ENCODE measurements at places on chromosomes 5 and 9. TPM values are rescaled to one million over a fixed set of nuclear protein-coding genes. Genes with fewer than 3 reads are reported as not detected.

WDR38 gene
- total RNA-seq: not detected

ADRA1B gene
- 2.9 TPM for total RNA-seq

PRR16 gene
- total RNA-seq: 4.8 TPM

ARHGEF37 gene
- 14.1 TPM for total RNA-seq

NIM1K gene
- 0.34 TPM for total RNA-seq

GIN1 gene
- total RNA-seq: 11.4 TPM

ZDHHC11B gene
- 32.5 TPM for total RNA-seq

CATSPER3 gene
- total RNA-seq: 0.68 TPM

PPIC gene
- total RNA-seq: 53.4 TPM

SMU1 gene
- 16.7 TPM for total RNA-seq

KCNN2 gene
- total RNA-seq: 16.8 TPM

DDX4 gene
- total RNA-seq: not detected

- DNase-seq: no peak
These were observed 116.9 kb upstream of the ARRDC3 start for GRCh38 chr5:91499943-91500531.

DNA sequence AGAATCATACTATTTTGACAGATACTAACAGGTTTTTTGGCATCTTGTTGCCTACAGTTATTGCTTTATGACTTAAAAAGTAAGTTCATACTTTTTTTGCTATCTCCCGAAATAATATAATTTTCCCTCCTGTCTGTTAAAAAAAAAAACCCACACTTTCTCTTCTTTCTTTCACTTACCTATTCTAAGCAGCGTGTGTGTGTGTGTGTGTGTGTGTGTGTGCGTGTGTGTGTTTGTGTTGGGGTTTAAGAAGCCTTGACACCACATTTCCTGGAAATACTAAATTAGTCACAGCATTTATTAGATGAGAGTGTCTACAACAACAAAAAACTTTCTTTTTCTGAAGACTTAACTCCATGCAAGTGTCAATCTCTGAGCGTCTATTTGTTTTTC is 12.4 kb downstream of the TNFAIP8 start:
- DNase-seq: no peak

- no peak for DNase-seq
These were observed 554.9 kb downstream of the PRELID2 start for GRCh38 chr5:145280214-145280613.

DNA sequence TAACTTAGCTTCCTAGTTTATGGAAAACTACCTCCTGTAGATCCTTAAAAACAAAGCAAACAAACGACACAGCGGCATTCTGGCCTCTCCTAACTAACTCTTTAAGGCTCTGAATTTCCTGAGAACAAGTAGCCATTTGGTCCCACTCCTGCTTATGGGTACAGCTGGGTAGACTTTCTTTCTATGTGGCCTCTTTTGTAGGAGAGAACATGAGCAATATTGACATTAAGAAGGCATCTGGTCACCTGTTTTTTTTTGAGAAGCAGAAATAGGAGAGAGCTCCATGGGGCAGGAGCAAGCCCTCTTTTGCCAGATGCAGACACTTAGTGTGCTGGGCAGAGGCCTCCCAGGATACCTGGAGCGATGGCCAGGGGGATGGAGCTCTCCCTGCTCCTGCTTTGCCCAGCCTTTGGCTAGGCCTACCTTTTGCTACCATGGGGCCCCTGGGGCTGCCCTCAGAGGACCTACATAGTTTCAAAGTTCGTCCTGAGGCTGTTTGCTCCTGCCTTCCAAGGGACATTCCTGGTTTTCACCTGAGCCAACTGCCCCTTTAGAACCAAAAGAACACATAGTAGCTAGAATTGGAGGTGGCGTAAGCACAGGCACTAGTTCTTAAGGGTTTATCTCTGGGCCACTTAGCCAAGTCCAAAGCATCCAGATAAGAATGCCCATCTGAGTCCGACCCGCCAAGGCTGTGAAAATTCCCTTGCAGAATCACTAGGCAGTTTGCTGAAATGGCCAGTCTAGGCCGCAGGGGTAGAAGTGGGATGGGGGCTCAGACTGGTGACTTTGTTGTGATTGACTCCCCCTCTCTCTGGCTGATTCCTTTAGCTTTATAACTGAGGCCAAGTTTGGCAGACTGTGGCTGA is 2.4 kb upstream of the STC2 start:
- DNase-seq: no peak

DNA sequence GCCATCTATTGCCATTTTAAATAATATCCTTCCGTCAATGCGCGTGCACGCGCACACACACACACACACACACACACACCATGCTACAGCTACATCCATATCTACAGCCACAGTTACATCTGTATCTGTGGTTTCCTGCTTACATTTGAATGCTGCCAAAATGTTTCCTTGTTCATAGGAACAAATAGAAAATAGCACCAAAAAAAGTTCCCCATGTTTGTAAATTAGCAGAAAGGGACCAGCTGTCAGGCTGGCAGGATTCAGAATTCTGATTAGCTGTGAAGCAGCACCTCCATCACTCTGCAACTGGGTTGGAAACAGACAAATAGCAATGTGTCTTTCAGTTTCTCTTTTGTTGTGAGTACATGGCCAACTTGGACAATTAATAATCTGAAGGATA is 601.5 kb downstream of the IRX1 start:
- no peak for DNase-seq

- no peak for DNase-seq
These were observed 413.6 kb upstream of the TNC start for GRCh38 chr9:115531410-115532125.

DNA sequence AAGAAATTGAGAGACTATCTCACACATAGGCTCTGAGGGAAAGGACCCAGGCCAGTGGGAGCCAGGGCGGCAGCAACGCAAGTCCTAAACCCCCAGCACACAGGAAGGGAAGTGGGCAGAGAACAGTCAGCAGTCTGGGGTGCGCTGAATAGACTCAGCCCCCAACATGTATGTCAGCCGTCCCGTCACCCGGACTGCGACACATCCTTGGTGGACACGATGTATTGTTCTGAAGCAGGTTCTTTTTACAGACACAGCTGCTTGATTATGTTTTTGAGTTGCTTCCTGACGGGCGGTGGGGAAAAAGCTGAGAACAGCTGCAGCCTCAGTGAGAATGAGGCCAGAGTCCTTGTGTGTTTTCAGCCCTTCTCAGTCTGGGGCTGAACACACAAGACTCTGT is 64.1 kb upstream of the CXCL14 start:
- DNase-seq: no peak

DNA sequence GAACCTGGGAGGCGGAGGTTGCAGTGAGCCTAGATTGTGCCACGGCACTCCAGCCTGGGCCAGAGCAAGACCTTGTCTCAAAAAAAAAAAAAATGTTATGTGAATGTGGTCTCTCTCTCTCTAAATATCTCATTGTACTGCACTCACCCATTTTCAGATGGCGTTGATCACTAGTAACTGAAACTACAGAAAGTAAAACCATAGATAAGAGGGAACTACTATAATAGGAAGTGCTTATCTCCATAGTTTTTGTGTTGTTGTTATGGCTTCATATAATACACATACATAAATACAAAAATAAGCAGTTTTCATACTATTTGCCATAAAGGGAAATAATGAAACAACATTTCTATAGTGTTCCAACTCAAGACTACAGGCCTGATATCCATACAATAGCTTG is 9.1 kb downstream of the IL31RA start:
- no peak for DNase-seq

GRCh38 chr5:103041071-103041676 is 78.8 kb downstream of the GIN1 start:
- DNase-seq: no peak

DNA sequence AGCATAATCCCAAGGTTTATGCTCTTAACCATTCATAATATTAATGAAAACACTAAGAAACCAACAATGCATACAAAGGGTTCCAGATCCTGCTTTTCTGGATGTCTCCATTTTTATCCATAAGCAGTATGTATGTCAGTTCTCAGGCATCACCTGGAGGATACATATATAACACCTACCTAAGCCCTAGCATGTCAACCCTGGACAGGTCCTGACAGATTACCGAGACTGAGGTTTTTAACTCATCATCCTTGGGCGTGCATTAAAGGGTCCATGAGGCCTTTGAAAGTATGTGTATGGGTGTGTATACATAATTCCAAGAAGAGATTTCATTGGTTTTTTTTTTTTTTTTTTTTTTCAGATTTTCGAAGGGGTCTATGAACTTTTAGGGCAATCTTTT is 70.6 kb downstream of the SH3TC2 start:
- DNase-seq: no peak

- no peak for DNase-seq
These were observed 210.2 kb downstream of the DAB2IP start for GRCh38 chr9:121861501-121862180.

DNA sequence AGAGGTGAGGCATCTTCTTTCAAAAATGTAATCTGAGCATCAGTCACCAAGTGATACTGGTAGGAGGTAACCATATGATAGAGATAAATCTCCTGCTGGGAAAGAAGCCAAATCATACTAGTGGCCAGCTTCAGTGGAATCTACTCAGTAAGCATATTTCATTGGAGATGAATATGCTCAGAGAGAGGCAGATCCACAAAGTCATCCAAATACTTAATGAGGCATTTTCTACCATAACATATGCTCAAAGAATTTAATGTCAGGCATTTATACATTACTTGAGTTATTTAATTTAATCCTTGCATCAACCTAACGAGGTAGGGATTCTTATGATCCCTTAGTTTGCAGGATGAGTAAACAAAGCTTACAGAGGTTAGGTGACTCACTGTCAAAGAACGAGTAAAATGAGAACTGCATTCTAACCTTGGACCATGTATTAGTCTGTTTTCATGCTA is 50.9 kb upstream of the DMRTA1 start:
- DNase-seq: no peak

DNA sequence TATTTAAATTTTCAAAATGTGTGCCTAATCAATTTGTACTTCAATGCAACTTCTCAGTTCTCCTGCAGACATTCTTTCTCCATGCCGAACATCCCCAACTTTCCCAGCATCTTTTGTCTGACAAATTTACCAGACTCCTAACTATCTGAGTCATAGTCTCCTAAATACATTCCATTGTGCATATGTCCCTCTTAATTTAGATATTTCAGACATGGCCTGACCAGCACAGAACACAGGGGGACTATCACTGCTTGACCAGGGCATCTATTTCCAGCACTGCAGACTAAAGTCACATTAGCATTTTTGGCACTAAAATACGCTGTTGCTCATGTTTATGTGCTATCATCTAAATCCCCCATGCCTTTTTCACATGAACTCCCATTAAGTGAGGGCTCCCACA is 71.9 kb downstream of the ITGA1 start:
- no peak for DNase-seq

DNA sequence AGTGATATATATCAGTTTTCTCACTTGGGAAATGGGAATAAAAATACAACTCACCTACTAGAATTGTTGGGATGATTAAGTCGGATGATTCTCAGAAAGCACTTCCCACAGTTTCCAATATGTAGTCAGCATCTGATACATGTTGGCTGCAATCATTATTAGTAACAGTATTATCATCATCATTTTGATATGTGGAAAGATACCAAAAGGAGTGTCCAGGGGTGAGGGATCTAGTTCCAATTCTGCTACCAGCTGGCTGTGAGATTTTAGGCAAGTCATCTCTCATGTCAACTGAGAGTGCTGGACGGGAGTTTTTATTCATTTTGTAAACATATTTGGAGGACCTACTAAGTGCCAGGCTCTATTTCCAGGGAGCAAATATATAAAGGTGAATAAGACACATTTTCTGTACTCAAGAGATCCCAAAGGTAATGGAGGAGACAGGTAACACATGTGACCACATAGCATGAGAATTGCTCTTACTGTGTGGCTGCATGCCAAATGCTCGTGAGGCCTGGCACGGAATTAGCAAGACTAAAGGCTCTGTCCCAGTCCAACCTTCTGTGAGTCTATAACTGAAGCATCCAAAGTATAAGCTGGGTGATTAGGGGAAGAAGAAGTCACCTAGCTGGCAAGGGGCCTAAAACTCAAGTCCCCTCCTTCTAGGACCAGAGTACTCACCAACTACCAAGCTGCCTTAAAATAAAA is 83.0 kb downstream of the GRIA1 start:
- DNase-seq: no peak

- DNase-seq: no peak
These were observed 179.0 kb upstream of the CDH9 start for GRCh38 chr5:27217155-27217956.

DNA sequence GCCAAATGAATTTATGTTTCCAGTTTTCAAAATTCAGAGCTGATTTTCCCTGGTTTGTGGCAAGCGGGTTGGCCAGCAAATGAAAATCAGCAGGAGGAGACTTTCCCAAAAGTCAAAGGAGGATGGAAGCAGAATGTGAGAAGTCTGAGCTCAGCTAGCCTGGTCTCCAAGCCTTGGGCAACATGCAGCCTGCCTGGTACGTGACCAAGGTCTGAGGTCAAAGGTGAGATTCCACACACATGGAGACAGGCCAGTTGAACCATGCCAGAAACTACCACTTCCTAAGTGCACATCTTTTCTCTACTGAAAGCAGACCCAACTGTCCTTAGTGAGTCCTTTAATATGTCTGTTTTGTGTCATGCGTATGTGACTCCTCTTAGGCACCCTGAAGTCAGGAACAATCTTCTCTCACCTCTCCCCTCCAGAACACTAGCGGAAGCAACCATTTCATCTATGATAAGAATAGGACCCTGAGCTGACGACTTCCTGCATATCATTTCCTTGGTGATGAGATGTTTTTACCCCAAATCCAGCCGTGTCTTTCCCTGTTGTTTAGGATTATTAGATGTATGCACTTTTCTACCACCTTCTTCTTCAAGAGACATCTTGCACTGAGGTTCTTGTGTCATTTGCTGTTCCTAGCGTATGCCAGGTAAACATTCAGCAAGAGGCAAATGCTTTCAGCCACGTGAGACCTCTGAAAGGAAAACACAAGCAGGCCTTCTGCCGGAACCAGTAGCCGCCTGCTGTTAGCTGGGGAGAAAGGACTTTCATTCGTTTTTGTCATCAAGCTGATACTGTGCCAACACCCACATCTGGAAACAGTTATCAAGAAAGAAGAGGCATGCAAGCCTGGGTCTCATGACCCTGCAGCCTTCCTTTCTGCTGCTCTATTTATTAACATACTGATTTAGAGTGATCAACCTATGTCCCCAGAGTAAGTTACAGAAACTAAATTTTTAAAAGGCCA is 9.7 kb upstream of the TGFBI start:
- no peak for DNase-seq

DNA sequence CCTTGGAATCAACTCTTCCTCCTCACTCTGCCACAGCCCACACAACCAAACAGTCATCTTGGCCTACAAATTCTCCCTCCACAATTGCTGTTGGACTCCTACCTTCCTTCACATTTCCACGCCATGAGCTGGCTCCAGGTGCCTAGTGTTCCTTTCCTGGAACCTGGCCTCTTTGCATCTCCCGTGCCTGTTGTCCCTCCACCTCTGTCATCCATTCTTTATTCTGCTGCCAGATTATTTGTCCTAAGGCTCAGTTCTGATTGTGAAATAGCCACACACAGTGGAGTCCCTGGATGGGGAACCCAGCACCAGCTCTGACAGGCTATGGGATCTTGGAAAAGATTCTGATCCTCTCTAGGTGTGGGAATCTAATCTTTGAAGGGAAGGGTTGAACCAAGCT is 109.1 kb upstream of the ANKH start:
- no peak for DNase-seq

DNA sequence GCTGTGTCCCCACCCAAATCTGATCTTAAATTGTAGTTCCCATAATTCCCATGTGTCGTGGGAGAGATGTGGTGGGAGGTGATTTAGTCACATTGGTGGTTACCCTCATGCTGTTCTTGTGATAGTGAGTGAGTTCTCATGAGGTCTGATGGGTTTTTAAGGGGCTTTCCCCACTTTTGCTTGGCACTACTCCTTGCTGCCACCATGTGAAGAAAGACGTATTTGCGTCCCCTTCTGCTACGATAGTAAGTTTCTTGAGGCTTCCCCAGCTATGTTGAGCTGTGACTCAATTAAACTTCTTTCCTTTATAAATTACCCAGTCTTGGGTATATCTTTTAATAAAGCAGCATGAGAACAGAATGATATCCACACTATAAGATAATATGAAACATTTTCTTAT is 1023.4 kb downstream of the TLE4 start:
- no peak for DNase-seq

Measured in left cardiac atrium (tissue), 4 donors.